ENCODE measurements at places on chromosomes 11 and 22.
A peak's percentile ranks its signal among the peaks of the same experiment; 100 is the strongest.

GRCh38 chr11:110082899-110083298 is 10.3 kb upstream of the ZC3H12C start:
- no peak for DNase-seq

DNA sequence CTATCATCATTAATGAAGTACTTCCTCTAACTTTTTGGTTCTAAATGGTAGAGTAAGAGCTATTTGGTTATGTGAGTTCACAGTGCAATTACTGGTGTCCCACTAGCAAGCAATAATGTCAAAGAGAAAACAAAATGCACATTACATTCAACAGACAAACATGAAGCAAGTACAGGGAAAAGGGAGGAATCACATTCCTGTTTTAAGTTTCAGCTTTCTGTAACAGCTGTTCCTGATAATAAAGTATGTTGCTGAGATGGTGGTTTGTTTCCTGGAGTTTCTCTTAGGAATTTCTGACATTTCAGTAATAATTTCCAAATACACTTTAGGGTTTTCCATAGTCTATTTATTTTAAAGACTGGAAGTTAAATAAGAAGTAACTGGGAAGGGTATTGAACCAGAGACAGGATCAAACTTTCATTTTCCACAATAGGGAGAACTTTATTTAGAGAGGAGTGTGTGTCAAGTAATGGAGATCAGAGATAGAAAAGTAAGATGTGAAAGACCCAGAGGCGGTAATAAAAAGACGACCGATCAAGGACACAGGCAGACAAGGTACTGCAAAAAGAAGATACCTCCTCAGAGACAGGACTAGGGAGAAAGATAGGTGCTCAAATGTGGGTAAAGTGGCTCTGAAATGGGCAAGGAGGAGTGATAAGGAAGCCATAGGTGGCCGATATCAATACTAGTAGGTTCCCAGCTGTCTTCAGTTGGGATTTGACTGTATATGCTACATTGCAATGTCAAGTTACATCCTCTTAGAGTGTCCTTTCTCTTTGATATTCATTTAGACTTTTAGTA is 20.8 kb upstream of the CLNS1A start:
- DNase-seq, result no peak

GRCh38 chr11:114162719-114163123 is 103.2 kb downstream of the ZBTB16 start:
- DNase-seq, result peak; percentile 80

GRCh38 chr11:127199306-127199801 is 198.8 kb upstream of the KIRREL3 start:
- no peak for DNase-seq

DNA sequence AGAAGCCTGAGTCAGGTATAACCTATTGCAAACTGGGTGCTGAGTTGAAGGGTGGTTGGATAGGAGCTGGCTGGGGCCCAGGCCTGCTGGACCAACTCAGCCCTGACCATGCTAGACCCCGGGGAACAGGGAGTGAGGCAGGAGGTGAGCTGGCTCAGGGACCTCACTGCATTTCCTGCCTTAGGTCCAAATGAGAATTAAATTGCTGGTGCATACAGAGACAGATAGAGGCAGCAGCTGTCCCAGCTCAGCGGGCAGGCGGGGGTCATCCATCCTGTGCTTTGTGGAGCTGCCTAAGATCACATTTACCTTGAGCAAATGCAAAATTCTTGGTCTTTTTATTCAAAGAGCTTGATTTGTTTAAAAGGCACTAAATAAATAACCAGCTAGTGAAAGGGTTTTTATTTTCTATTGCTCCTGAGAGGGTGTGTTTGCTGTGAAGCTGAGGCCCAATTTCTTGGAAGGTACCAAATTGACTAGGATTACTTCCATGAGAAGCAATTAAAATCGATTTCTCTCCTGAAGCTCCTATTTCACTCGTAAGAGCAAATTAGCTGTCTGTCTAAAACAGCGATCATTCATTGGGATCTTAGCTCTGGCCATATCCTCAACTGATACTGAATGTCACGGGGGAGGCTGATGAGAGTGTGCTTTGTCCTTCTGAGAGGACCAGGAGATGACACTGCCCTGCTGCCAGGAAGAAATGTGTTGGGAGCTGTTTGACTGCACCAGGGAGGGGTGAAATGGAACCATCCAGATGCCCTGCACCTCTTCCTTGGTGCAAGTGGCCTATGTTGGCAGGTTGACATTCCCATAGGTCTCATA is 24.9 kb downstream of the USH1C start:
- no peak for DNase-seq

DNA sequence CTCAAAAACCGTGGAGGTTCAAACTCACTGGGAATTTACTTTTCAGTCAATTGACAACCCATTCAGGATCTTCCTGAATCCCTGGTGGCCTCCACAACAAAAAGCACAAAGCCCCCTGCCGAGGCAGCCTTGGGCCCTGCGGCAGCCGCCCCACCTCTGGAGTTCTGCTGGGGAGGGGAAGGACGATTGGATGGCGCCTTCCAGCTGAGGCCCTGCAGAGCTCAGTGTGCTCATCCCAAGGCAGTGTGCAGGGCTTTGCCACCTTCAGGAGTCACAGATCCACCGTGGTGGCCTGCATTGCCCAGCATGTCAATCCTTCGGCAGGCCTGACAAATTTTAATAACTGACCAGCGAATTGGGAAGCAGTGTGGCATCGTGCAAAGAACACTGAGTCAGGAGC is 7.4 kb downstream of the ZFTA start:
- DNase-seq, result no peak

DNA sequence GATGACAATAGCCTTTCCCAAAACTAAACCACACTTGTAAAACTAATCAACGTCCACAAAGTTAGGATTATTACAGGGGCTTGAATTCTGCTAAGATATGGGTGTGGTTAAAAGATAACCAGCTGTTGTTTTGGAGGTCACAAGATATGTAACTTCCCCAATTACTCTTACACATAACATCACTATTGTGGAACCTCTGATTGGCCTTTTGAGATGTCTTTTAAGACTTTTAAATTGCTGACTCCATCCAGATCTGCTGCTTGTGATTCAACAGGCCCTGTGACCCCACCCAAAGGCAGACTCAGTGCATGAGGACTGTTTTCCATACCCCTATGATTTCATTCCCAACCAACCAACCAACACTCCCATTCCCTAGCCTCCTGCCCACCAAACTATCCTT is 893.9 kb downstream of the OPCML start:
- DNase-seq, result no peak

Data from HS-5 (cell line).